ENCODE measurements at places on chromosomes 1 and 21.
A peak's percentile ranks its signal among the peaks of the same experiment; 100 is the strongest.

DNA sequence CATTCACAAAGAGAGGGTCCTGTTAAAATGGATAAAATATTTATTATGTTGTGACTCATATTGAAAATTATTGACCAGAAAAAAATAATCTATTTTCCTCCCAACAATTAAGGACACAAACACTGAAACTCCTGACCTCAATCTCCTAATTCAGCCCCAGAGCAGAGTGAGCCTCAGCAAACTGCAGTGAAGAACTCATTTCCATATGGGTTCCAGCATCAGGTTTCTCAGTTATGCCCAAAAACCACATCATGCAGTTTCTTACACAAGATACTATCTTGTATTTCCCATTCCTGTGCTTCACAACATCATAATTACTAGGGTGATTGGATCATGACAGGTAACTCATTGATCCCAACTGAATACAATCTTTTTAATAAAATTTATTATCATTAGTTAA, 15.4 kb downstream of the PYHIN1 start:
- DNase-seq = no peak

DNA sequence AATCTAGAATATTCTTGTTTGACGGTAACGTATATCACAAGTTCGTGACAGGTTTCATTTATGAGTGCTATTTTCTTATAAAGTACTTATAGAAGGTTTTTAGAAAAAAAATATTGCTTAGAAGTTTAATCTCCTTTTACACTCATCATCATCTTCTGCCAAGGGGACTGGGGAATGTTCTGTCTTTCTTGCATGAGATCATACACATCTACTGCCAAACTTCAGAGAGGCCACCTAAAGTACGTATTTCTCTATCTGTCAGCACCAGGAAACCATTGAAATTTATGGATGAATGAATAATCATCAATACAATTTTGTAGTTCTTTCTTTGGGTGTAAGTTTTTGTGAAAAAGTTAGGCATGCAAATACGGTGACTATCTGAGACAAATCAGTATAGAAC, 245.8 kb downstream of the SPATA17 start:
- DNase-seq = no peak

GRCh38 chr1:56376188-56376984, 203.0 kb downstream of the PLPP3 start:
- DNase-seq = peak; percentile 87

DNA sequence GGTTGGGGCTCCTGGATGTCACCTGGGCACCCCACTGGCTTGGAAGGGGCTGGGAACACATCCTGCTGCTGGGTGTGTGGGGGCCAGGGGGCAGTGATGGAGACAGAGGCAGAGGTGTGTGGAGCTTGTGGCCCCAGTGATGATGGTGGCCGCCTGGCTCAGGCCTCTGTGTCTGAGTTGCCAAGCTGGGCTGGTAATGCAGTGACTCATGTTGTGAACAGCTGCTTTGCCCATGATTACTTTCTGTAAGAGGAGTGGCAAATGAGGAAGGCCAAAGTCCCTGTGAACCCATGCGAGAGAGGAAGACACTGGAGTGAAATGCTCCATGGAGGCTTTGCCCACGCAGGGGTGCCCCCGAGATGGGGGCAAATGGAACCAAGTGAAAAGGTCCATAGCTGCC, 86.8 kb downstream of the KCNJ6 start:
- peak; percentile 74 for DNase-seq

GRCh38 chr1:12052997-12053686, 10.0 kb upstream of the TNFRSF8 start:
- DNase-seq = peak; percentile 49

DNA sequence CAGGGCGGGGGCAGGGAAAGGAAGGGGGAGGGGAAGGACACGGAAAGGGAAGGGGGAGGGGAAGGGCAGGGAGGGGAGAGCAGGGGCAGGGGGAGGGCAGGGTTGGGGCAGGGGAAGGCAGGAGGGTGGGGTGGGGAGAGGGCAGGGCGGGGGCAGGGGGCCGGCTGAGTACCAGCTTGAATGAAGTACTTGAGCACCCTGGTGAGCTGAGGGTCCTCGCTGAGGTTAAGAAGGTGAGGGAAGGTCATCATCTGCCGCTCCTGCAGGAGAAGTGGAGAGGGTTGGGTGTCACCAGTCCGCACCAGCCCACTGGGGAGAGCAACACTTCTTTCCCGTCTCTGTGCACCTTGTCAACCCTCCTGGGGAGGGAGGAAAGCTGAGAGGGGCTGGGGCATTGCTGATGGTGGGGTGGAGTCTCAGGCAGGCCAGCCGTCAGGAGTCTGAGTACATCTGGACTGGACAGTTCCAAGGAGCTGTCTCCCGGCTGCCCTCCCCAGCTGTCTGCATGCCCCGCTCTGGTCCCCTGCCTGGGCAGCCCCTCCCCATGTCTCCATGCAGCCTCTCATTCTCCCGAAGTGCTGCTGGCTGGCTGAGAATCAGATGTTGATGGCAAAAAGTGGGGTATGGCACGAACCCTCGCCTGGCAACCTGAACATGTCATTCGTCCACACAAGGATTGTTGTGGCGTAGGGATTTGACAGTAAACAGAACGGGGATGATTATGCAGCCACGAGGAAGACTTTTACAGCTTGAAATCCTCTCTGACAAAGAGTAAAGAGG, 70.0 kb downstream of the SCCPDH start:
- no peak for DNase-seq

DNA sequence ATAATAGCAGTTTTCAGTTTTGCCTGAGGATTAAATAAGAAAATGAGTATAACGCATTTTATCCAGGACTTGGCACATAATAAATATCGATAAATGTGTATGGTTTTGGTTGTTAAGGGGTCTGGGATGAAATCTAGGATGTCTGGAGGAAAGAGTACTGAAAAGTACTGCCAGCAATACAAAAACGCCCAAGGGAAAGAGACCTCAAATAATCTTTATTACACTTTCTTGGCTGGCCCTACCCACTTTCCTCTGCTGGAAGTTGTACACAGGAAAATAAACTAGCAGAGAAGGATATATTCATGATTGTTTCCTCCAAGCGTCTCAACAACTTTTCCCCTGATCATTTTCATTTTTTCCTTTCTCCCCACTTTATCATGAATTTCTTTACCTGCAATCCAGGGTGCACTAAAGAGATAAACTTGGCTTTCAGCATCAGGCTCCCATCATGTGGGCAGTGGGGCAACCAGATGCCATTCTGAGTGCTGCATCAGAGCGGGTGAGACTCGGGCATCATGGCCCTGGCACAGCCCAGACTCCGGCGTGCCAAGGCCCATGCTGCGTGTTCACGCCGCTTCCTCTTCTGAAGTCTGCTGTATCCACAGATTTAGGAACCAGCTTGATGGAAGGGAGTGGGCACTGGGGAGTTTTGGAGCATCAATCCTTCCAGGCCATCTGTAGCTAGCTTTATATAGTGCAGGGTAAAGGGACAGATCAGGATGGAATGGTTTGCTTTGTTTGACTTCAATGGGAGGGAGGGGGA, 35.8 kb upstream of the PLXNA2 start:
- no peak for DNase-seq

DNA sequence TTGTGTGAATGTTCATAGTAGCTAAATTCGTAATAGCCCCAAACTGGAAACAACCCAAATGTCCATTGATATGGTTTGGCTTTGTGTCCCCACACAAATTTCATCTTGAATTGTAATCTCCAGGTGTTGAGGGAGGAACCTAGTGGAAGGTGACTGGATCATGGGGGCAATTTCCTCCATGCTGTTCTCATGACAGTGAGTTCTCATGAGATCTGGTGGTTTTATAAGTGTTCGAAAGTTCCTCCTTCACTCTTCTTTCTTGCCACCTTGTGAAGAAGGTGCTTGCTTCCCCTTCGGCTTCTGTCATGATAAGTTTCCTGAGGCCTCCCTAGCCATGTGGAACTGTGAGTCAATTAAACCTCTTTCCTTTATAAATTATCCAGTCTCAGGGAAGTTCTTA, 11.3 kb downstream of the UBE2G2 start:
- no peak for DNase-seq

DNA sequence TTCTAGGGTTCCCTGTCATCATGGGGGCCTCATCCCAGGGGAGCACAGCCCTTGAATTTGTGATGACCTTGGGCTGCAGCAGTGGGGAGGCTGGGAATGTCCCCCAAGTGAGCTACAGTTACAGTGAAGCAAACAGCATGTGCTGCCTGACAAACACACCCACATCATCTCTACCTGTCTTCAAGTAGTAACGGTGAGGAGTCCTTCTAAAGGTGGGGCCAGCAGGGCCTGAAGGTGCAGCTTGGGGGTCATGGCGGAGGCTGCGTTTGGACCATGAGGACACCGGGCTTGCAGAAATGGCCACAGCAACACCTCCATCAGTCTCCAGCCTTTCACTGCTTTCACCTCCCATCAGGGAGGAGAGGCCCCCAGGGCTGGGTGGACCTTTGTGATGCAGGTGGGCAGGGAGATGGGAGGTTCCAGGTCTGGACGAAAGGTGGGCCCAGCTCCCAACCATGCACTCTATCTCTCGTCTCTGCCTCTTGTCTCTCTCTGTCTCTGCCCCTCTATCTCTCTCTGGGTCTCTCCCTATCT, 55.7 kb downstream of the WNT9A start:
- DNase-seq = no peak

DNA sequence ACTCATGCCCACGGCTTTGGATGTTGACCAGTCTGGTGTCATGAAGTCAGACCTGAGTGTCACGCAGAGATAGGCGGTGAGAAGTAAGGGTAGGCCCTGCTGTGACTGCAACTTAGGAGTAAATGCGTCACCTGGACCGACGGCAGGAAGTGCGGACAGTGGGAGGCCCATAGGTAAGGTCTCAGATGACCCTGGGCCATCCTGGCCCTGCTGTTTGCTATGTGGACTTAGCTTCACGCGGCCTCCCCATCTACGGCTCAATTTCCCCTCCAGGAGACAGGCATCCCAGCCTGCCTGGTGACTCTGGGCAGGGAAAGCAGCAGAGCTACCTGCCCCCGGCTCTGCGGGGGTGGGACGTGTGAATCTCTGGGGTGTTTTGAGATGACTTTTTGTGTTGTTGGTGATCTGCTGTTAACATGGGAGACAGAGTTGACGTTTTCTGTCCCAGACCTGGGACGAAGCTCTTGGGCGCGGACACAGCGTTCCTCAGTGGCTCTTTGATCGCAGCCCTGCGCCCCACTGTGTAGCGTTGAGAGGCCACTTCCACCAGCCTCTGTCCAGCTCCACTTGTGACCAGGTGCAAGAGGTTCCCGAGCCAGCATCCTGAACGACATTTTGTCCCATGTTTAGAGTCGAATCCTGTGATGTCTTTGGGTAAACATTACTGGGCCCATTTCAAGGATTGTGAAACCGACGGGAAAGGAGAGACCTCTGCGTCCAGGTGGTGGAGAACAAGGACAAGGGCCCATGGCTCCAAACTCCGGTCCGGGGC, 39.9 kb downstream of the CRYAA start:
- no peak for DNase-seq

DNA sequence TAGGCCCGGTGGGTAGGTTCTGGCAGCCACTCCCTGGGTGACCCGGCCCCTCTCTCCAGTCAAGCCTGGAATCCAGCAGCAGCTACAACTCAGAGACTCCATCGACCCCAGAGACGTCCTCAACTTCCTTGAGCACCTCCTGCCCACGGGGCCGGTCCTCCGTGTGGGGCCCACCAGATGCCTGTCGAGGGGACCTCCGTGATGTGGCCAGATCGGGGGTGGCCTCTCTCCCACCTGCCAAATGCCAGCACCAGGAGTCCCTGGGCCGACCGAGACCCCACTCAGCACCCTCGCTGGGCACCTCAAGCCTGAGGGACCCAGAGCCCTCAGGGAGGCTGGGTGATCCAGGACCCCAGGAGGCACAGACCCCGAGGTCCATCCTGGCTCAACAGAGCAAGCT, 2.7 kb downstream of the MIIP start:
- DNase-seq = no peak

DNA sequence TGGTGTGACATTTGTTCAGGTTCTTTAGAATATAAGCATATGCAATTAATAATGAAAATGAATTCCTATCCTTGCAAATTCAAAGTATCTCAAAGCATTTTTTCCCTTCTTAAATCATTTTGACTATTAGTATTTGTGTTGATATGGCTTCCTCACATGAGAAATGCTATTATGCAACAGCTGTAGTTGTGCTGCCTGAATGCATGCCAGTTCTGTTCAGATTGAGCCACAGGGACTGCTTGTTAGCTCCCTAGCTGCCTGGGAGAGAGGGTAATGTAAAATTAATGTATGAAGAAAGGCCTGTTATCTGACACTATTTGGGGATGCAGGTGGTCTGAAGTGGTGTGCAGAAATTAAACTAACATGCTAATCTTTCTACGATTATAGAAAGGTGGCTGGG, 45.5 kb downstream of the CACHD1 start:
- DNase-seq = peak; percentile 60

DNA sequence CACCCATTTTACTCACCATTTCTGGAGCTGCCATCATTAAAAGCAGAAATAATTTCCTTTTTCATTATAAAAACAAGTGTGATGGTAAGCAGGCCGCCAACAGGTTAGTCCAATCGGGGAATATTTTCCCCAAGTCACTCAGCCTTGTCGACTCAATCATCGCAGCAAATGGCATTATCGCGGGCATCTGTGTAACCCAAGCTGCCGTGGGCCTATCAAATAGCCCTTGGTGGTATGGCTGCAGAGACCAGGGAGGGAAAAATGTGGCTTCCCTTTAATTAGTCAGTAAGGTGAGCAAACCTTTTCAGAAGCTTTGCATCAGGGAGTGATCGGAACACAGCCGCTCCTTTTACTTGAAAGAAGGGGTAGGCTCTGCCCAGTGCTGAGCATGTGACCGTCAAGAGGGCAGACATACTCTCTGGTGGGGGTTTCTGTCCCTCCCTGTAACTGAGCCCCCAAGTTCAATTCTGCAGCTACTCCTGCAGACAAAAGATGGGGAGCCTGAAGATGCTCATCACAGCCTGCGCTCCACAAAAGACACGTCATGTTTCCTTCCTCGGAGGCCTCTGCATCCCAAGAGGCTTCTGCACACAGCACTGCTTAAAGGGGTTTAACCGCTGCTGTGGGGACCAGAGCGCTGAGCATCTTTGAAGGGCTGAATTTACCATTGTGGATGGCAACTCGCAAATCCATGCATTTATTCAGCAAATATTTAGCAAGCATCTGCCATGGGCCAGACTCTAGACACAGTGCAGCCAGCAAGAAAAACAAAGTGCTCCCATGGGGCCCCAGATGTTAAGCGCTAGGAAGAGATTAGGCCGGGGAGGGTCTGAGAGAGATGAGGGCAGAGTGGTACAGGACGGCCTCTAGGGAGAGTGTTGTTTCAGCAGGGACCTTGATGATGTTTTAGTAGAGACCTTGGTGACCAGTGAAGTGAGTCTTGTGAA, 1.2 kb upstream of the TMPRSS3 start:
- DNase-seq = no peak

DNA sequence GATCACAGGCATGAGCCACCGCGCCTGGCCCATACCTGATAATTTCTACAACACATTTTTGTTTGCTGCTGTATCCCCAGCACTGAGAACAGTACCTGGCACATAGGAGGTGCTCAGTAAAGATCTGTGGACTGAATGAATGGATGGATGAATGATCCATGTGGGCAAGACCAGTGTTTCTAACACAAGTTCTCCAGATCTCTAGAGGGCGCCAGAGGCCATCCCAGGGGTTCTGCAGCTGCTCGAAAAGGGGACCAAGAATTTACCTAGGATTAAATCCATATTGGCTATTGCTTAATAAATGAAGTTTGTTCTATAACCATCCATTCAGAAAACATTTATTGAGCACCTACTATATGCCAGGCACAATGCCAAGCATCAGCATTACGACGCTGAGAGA, 167.7 kb downstream of the ACTL8 start:
- peak; percentile 7 for DNase-seq

- peak; percentile 81 for DNase-seq
Observed at GRCh38 chr1:152458384-152459185, 44.5 kb upstream of the CRNN start.

GRCh38 chr1:91781371-91781825, 104.6 kb downstream of the TGFBR3 start:
- DNase-seq = no peak

GRCh38 chr1:224732377-224733026, 116.4 kb downstream of the CNIH3 start:
- no peak for DNase-seq
